Gastroesophageal sphincter (tissue), 4 donors: ENCODE measurements at places on chromosomes 16 and 17. TPM values are rescaled to one million over a fixed set of nuclear protein-coding genes. Genes with fewer than 3 reads are reported as not detected.

- ATAC-seq: no peak
These were observed 234.8 kb downstream of the GSG1L start for GRCh38 chr16:27828671-27829070.

- ATAC-seq: no peak
These were observed 148.9 kb downstream of the MRTFB start for GRCh38 chr16:14219983-14220382.

The TBC1D3K gene
- not detected for total RNA-seq

GRCh38 chr16:56847173-56847910 lies 17.7 kb upstream of the SLC12A3 start:
- ATAC-seq: no peak

GRCh38 chr17:69448431-69449102 lies 34.1 kb downstream of the MAP2K6 start:
- no peak for ATAC-seq

- ATAC-seq: no peak
These were observed 406.0 kb downstream of the SEC14L1 start for GRCh38 chr17:77546772-77547241.

DNA sequence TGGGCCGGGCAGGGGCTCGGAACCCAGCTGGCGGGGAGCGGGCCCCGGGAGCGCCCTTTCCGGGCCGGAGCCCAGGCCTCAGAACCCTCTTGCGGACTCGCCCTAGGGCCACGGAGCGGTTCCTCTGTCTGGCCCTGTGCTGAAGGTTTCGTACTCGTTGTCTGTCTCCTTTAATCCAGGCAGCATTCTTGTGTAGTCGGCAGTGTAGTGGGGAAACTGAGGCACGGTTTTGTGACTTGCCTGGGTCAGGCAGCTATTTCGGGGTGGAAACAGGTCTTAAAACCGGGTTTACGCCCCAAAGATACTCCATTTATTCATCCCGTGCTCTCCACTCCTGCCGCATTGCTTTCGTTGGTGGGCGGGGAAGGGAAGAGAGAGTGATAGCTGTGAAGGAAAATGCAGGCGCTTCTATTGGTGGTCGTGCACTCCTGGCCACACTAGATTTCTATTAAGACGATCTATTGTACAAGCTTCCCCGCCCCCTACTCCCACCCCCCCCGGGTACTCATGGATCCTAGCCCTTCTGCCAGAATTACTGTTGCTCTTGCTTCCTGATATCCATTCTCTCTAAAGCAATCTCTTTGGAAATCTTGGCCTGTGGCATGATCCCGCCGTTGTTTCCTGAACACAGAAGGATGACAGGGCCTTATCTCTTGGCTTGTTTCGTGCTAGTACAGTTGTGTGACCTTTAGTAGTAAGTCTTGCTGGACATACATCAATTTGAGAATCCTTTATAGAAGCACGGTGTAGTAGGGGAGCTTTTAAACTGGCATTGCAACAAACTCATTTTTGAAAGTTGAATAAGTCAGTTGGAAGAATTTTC lies 751 bp downstream of the DCAF7 start:
- ATAC-seq: no peak

- ATAC-seq: no peak
These were observed 243.9 kb downstream of the CA10 start for GRCh38 chr17:51914577-51914976.

The TP53TG3D gene
- not detected for total RNA-seq

DNA sequence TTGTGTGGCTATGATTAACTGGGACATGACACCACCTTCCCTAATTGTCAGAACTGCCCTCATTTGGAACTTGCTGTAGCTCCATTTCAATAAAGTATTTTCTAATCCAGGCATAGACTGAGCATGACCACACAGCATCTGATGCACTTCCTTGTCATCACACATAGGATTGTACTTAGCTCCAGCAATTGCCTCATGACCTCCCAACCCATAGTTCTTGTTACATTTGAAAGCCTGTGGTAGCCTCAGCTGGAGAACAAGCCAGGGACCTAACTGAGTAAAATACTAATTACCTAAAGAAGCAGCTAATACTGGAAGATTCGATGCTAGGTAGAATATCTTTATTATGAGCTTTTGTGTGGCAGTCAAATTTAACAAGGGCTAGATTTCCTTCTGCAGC lies 187.3 kb upstream of the KIF2B start:
- no peak for ATAC-seq

GRCh38 chr17:39305978-39306377 lies 80.2 kb upstream of the STAC2 start:
- no peak for ATAC-seq
